ENCODE measurements at places on chromosomes 11 and 22.

- no peak for DNase-seq
These were observed 22.0 kb upstream of the IGSF9B start for GRCh38 chr11:133978794-133979193.

GRCh38 chr11:27347359-27348339 is 15.4 kb downstream of the CCDC34 start:
- no peak for DNase-seq

- peak; percentile 5 for DNase-seq
These were observed 112.8 kb upstream of the C11orf87 start for GRCh38 chr11:109309153-109309552.

DNA sequence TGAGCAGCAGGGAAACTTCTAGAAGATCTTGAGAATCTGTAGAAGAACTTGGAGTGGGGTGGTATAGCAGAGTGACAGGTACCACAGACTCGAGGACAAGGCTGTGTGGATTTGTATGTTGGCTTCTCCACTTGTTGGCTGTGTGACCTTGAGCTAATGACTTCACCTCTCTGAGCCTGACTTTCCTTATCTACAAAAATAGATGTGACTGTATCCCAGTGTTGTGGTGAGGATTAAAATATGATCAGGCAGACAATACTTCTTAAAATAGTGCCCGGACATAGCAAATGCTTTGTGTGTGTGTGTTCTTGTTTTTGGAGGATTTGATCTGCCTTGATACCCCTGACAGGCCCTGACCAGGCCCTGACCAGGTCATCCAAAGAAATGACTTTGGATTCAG is 40.8 kb downstream of the MYO18B start:
- DNase-seq: no peak

DNA sequence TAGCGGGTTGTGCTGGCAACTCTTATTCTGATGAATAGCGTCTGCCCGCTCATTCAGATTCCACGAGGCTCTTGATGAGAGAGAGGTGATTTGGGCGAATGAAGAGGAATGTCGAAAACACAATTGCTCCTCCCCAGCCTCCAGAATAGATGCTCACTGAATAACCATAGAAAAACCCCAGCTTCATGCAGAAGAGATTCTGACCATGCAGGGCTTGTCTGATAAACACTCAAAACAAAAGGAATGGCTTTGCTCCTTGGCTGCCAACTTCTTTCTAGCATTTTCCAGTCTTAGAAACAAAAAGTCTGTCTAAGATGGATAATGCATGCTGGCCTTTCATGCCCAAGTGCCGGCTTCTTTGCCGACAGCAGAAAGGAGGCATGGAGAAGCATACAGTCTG is 569.5 kb downstream of the MN1 start:
- DNase-seq: no peak

DNA sequence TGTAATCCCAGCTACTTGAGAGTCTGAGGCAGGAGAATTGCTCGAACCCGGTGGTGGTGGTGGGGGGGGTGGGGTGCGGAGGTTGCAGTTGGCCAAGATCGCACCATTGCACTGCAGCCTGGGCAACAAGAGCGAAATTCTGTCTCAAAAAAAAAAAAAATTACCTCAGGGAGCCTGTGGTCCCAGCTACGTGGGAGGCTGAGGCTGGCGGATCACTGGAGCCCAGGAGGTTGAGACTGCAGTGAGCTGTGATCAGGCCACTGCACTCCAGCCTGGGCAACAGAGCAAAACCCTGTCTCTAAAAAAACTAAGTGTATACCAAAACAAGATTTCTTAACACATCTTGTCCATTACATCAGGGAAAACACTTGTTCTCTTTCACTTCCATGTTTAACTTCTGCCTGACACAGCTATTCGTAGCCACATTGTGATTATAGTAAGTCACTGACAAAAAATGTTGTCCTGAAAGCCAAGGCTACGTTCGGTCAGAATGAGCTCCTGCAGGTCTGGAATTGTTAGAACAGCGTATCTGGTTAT is 1.4 kb downstream of the TMEM80 start:
- DNase-seq: peak; percentile 35

GRCh38 chr11:65077451-65077850 is 6.4 kb downstream of the CDCA5 start:
- DNase-seq: peak; percentile 27

DNA sequence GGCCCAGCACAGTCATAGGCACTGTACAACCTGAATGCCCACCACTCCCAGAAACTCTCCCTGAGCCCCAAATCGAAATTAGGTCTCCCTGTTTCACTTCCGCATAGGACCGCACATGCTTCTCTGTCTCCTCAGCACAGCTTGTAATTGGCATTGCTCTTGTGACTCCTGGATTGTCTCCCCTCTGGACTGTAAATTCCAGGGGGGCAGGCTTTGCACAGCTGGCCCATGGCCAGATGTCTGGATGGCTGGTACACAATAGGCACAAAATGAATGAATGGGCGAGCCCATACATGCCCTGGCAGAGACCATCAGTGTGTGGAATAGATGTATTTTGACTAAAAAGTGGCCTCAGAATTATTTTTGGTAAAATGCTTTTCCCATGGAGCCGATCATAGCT is 63.3 kb upstream of the PHF21B start:
- no peak for DNase-seq

DNA sequence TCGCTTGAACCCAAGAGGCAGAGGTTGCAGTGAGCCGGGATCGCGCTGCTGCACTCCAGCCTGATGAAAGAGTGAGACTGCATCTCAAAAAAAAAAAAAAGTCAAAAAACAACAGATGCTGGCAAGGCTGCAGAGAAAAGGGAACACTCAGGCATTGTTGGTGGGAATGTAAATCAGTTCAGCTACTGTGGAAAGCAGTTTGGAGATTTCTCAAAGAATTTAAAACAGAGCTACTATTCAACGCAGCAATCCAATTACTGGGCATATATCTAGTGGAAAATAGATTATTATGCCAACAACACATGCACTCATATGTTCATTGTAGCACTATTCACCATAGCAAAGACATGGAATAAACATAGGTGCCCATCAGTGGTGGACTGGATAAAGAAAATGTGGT is 89.7 kb downstream of the EFCAB6 start:
- DNase-seq: no peak

- DNase-seq: peak; percentile 44
These were observed 866 bp upstream of the SELENOO start for GRCh38 chr22:50199829-50200460.

GRCh38 chr22:16609548-16610261 is 17.1 kb upstream of the CCT8L2 start:
- DNase-seq: no peak

GRCh38 chr11:108793138-108793537 is 128.3 kb downstream of the DDX10 start:
- DNase-seq: no peak

- no peak for DNase-seq
These were observed 4167.4 kb upstream of the OR11H1 start for GRCh38 chr22:11360632-11361031.

DNA sequence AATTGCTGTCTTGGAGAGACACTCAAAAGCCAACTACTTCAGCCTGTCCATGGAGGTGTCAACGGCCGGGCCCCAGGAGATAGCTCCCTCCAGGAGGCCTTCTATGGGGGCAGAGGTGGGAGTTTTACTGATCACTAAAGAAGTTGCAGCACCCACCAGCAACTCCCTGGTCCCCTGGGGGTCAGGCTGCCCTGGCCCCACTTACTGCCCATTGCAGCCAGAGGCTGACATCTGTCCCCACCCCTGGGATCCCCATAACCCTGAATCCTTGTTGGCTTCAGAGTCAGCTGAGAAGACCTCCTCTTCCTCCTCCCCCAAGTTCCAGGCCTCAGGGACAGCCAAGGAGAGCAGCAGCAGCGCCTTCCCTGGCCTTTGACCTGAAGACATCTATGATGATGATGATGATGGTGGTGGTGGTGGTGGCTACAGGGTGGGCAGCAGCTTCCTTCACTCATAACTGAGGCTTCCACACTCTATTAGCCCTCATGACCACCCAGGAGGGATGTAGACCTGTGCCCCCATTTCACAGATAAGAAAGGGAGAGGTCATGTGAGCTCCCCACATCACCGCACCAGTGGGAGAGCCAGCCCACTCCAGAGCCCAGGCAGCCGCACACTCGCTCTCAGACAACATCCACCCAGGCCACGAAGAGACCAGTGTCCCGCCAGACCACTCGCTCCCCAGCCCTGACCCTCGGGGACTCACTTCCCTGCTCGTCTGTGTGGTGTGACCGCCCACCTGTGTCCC is 43.8 kb upstream of the FGF3 start:
- no peak for DNase-seq

- peak; percentile 52 for DNase-seq
These were observed 56.1 kb downstream of the PRMT3 start for GRCh38 chr11:20443596-20443995.

- no peak for DNase-seq
These were observed 1.4 kb upstream of the PPARA start for GRCh38 chr22:46148816-46149511.

- DNase-seq: no peak
These were observed 458.4 kb upstream of the CCDC179 start for GRCh38 chr11:23318670-23319069.

- peak; percentile 80 for DNase-seq
These were observed 29.1 kb downstream of the MAP6 start for GRCh38 chr11:75639762-75640181.

DNA sequence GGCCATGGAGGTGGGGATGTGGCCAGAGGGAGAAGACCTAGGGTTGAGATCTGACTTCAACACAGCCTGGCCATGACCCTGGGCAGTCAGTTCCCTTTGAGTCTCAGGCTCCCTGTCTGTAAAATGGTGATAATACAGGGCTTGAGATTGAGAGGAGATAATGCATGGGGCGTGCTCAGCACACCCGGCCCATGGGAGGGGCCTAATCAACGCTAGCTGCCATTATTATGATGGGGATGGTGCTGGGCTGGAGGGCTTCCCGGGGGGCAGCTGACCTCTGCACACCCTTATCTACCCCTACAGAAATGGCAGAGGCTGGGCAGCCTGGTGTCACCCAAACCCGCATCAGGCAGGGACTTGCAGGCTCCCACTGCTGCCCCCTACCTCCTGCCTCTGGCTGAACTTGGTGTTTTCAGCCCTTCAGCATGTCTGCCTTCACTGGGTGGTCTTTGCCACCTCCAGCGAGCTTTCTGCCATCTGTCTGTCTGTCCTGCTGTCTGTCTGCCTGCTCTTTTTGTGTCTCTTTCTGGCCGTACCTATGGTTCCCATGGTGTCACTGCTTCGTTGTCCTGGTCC is 84.5 kb downstream of the CACNA1I start:
- DNase-seq: no peak

- no peak for DNase-seq
These were observed 1.2 kb downstream of the ILK start for GRCh38 chr11:6604790-6605189.

DNA sequence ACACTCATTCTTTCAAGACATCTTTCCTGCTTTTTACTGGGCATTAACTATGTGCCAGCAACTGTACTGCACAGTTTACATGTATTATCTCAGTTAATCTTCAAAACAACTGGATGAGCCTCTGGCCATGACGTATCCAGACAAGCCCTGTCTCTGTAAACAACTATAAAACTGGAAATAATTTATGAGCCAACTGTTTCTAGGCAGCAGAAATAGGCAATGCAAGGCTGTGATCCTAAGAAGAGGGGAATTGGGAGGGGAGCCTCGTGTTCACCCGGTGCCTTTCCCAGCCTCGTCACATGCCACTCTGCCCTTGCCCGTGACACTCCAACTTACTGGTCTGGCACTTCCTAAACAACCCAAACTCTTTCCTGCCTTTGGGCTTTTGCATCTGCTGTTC is 82.8 kb downstream of the FBXO7 start:
- DNase-seq: no peak

GRCh38 chr11:79648766-79649520 is 208.1 kb upstream of the TENM4 start:
- no peak for DNase-seq

GRCh38 chr11:405323-405953 is 9.4 kb downstream of the SIGIRR start:
- peak; percentile 44 for DNase-seq

- DNase-seq: no peak
These were observed 30.5 kb downstream of the RRM1 start for GRCh38 chr11:4125141-4125540.

- no peak for DNase-seq
These were observed 24.0 kb downstream of the KMT5B start for GRCh38 chr11:68189082-68189481.

- peak; percentile 90 for DNase-seq
These were observed at the start of gene FAM111A for GRCh38 chr11:59142530-59143507. Gene FAM111A (plus strand): TSS chr11:59142856. CDS start chr11:59148873, 6,017 bp downstream.

DNA sequence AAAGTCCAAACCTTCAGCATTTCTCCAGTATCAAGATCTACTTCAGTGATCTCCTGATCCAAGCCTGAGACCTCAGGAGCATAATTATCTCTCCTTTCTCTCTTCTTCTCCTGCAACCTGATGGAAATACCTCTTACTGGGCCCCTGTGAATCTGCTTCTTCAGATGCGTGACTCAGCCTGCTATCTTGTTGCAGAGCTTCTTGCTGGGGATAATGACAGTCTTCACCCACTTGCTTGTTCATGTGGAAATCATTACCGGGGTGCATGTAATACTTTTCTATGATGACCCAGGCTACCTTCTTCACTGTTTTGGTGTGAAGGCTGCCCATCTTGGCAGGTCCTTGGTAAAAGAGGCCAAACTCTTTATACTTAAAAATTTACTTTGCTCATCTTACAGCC is 140.0 kb upstream of the POU2AF2 start:
- no peak for DNase-seq

- peak; percentile 69 for DNase-seq
These were observed 5.6 kb upstream of the MUC6 start for GRCh38 chr11:1041936-1042608.

DNA sequence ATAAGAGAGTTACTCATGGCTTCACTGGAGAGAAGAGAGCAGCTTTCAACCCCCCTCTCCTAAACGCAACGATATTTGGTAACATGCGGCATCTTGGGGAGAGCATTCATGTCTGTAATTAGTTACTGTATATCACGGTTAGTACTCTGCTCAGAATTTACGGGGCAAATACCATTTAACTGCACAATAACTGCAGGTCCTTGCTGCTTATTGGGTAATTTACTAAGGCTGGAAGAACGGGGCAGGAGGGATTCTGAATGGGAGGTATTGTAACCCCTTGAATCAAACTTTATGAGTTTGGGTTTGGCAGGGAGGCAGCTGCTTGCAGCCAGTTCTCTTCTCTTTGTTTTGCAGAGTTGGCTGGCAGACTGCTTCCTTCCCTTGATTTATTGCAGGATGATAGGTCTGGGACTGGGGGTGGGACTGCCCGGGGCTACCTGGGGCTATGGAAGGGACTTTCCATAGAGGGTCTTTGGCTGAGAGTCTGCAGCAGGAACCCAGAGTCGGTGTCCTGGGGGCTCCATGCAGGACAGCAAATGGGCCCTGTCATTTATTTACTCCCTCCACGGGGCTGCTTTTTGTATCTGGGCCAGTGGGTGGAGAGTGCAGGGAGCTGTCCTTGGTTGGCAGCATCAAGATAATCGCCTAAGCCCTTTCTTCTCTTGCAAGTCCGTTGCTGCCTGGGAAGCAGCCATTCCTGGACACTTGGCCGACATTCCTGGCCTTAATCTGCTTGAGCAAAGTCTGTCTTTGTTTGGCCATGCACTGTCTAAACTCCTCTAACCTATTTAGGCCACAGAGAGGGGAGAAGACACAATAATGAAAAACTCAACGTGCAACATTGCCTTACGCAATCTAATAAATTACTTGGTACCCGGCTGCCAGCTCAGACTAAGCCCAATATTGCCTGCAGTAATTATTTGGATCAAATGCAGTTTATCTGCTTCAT is 188.9 kb downstream of the ST3GAL4 start:
- peak; percentile 32 for DNase-seq
